ENCODE measurements at places on chromosomes 5 and 9.

- no peak for DNase-seq
These were observed 13.3 kb upstream of the FEM1C start for GRCh38 chr5:115557667-115558387.

GRCh38 chr9:33952066-33952465, 96.6 kb downstream of the UBAP2 start:
- no peak for DNase-seq

DNA sequence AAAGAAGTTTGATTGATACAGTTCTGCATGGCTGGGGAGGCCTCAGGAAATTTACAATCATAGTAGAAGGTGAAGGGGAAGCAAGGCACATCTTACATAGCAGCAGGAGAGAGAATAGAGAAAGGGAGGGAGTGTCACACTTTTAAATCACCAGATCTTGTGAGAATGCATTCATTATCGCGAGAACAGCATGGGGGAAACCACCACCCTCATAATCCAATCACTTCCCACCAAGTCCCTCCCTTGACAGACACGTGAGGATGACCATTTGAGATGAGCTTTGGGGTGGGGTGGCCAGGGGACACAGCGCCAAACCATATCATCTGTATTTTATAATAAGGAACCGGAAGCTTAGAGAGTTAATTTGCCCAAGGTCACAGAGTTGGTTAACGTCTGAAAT, 13.7 kb upstream of the FOCAD start:
- DNase-seq = no peak

DNA sequence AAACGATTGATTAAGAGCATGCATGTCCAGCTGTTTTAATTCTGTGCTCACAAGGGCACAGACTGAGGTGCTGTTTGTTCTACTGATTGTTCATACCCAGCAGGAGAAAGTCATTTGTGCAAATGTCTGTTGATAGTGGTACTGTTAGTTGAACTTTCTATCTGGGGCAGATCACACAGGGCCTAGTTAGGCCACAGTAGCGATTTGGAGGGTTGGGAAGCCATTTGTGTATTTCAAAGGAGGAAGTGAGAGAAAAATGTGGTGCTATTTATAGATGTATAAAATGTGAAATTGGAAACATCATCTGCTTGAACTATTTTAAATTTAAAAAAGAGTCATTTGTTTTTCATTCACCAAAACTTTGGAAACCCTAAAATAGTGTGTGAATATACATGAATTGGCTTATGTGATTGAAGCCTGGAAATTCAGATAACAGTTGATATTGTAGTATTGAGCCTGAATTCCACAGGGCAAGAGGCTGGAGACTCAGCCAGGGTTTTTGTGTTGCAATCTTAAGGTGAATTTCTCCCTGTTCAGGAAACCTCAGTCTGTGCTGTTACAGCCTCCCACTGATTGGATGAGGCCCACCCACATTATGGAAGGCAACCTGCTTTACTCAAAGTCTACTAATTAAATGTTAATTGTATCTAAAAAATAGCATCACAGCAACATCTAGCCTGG, 162.0 kb upstream of the CDKN2B start:
- no peak for DNase-seq

- no peak for DNase-seq
These were observed 333.7 kb downstream of the ELAVL2 start for GRCh38 chr9:23492126-23493002.

GRCh38 chr5:34564710-34565235, 91.4 kb upstream of the RAI14 start:
- DNase-seq = no peak

DNA sequence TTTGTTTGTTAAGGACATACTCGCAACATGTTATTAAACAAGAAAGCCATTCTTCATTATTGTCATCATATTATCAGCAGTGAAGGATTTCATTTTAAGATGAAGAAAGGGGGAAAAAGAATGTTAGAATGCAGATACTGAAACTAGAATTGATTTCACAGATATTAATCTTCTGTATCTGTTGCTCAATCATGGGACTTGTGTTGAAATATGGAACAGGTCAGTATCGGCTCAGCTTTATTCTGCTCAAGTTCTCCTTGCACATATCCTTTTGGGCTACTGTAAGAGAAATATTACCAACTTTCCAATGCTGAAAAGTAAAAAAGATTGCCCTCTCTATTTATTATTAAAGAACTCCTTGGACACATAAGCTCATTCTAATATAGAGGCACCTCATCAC, 13.8 kb upstream of the ANXA1 start:
- no peak for DNase-seq

DNA sequence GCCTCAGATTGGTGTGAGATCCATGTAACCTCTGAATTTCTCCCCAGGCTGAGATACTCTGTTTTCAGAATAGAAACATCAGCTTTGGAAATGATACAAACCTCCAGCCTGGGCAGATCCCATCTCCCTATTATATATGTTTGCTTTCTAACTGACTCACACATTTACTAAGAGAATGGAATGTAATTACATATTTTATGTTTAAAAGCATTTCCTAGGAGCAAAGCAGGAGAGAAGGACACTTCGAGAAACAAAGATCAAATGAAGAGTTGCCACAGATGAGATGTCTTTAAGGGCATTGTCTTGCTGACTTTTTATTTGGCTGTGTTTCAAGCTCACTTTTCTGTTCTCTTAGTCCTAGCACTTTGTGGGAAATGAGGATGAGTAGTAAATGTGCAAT, 96.3 kb downstream of the CDH18 start:
- peak; percentile 14 for DNase-seq

DNA sequence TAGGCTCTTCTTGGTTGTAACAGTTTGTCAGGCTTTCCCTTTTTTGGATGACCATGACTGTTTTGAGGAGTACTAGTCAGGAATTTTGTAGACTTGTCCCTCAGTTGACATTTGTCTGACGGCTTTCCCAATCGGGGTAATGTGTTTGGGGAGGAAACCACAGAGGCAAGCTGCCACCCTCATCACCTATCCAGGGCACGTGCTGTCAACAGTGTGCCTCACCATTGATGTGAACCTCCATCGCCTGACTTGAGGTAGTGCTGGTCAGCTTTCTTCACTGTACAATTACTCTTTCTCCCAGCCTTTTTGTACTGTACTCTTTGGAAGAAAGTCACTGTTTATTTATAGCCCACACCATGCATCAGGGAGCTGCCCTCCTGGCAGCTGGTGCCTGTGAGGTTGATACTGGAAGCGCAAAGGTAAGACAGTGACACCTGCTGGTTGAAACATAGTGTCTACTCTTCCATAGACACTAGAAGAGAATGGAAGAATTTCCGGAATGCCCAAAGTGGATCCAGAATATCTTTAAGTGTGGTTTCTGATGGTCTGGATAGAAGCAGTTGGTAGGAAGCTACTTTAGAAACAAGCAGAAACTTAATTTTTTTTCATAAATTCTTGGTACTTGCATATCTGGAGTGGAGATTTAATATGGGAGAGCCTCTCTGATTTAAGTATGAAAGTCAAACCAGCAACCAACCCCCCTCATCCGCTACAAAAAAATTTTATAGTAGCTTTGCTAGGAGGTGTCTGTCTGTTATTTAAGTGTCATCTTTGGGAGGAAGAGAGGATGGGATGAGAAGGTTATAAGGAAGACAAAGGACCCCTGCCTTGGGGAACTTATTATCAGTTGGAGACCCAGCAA, 69.3 kb downstream of the SNX30 start:
- peak; percentile 64 for DNase-seq

GRCh38 chr9:115862021-115862420, 291.6 kb upstream of the PAPPA start:
- DNase-seq = no peak

GRCh38 chr9:77018969-77019235, 553 bp upstream of the FOXB2 start:
- DNase-seq = no peak

GRCh38 chr9:130036099-130036498, 6.9 kb downstream of the FNBP1 start:
- no peak for DNase-seq

DNA sequence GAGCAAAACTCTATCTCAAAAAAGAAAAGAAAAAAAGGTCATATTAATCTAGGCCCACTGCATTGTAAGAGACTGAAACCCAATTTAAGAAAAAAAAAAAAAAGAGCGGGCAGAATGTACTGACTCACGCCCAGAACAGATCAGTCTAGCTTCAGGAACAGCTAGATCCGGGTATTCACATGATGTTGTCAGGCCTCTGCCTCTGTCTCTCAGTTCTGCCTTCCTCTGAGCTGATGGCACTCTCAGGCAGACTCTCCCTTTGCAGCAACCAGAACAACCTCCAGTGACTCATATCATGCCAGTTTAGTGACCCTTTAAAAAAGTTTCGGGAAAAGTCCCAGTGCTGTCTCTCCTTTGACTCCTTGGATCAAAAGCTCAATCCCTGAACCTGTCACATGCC, 53.0 kb downstream of the NEURL1B start:
- DNase-seq = no peak

GRCh38 chr5:116404016-116404415, 170.6 kb downstream of the SEMA6A start:
- no peak for DNase-seq

GRCh38 chr5:128551476-128551875, 13.4 kb upstream of the FBN2 start:
- no peak for DNase-seq

GRCh38 chr5:33781286-33781685, 110.5 kb downstream of the ADAMTS12 start:
- no peak for DNase-seq

GRCh38 chr5:5295351-5295750, 127.1 kb upstream of the ICE1 start:
- DNase-seq = no peak

DNA sequence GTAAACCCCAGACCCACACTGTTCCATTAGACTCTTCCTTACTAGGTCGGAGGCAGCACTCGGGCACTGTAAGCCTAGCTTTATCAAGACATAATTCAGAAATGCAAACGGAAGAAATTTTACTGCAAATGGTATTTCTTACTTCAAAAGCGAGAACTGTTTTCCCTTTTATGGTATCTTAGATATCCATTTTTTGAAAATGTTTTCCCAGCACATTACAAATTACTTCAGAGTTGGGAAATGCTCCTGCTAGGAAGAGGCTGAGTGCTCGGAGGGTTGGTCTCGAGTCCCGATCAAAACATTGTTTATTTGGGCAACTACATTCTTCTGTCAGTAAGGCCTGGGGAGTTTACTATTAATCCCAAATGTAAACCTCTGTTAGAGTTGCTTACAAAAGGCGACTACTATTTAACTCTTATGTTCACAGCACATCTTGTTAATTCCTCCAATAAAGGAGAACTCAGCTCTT, 332.9 kb downstream of the CWC27 start:
- no peak for DNase-seq

DNA sequence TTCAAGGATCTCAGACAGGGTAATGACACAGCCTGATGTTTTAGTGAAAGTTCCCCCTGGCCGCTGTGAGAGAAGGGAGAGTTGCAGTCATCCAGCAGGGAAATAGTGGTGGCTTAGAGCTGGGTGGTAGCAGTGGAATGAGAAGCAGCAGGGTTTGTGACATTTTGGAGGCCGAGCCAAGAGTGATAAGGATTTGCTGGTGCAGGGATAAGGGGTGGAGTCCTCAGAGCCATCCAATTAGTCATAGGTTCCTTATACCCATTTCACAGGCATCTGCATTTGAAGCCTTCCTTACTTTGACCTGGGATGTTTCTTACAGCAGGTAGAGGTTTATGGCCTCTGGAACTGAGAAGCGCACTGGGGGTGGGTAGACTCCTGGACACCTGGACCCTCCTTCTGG, 12.8 kb downstream of the JADE2 start:
- DNase-seq = no peak

DNA sequence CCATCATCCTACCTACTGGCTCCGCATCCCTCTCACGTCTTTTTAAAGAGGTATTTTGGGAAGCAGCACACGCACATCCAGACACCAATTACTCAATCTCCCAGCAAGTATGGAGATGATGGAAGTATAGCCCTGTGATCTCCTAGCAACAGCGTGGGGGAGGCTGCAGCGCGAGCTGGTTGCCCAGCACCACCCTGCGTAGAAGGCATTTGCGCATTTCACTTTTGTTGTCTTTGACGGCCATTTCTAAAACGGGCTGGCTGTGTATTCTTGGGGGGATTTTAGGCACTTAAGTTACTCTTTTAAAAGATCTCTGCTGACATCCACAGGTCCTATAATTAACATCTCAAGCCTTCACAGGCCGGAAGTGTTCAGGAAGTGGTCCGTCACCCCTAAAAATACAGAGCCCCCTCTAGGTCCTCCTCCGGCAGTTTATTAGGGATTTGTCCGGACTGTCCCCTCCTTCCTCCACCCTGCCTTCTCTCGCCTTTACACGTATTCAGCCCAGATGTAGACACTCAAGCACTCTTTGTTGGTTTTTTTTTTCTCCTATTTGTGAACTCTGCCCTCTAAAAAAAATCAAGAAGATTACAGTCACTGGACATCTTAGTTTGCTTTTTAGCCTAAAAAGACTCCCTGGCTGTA, 371.4 kb downstream of the NTRK2 start:
- DNase-seq = no peak

DNA sequence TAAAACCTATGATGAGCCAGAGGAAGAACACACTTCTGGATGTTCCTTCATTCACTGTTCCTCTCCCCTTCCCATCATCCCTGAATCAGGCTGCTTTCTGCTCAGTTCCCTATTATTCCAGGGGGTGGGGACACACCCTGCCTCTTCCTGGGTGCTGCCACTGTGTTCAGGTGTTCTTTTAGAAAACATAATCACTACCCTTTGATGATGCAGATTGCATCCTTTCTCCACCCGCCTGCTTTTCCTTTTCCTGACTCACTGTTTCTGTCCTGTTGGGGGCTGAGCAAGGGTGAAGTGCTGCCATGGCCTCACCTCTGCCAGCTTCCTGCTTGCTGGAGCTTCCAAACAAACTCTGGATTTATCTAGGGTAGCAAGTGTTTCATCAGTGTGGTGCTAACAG, 331.9 kb upstream of the GRIA1 start:
- no peak for DNase-seq

- DNase-seq = no peak
These were observed 159.1 kb upstream of the MAP1B start for GRCh38 chr5:71948206-71948605.

DNA sequence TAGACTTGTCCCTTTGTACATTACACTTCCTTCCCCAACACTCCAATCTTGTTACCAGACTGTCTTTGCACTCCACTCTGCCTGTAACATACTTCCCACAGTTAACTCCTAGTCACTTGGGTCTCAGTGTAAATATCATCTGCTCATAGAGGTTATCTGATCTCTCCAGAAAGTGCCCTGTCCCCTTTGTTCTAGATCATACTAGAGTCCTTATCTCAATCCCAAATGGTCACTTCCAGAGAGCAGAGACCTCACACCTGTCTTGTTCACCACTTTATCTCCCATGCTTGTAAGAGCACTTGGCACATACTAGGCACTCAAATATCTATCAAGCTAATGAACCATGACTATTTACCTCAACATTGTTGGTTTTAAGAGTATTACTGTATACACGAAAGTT, 30.4 kb downstream of the SETX start:
- no peak for DNase-seq

GRCh38 chr5:69414885-69415583, at the start of gene MARVELD2:
TSS of gene MARVELD2 (plus strand) at chr5:69415116. CDS start at chr5:69419386, 4,270 bp downstream.
- DNase-seq = no peak

- no peak for DNase-seq
These were observed 361.6 kb downstream of the GABRG2 start for GRCh38 chr5:162429142-162429541.

GRCh38 chr5:154367101-154367500, 78.7 kb upstream of the SAP30L start:
- DNase-seq = no peak

- DNase-seq = peak; percentile 2
These were observed 486.6 kb downstream of the BRINP1 start for GRCh38 chr9:118882684-118883083.

GRCh38 chr5:173451031-173451430, 122.8 kb upstream of the STC2 start:
- no peak for DNase-seq

- no peak for DNase-seq
These were observed 87.5 kb upstream of the CDH9 start for GRCh38 chr5:27125856-27126255.

- no peak for DNase-seq
These were observed 51.6 kb downstream of the SEMA5A start for GRCh38 chr5:9494301-9494700.
